Stimulated activated CD8-positive, alpha-beta memory T cell treated with anti-CD3 and anti-CD28 coated beads, Interleukin-7, amount 100 ng/mL, for 1 hour (primary cell): ENCODE measurements at places on chromosomes 2 and 18.

DNA sequence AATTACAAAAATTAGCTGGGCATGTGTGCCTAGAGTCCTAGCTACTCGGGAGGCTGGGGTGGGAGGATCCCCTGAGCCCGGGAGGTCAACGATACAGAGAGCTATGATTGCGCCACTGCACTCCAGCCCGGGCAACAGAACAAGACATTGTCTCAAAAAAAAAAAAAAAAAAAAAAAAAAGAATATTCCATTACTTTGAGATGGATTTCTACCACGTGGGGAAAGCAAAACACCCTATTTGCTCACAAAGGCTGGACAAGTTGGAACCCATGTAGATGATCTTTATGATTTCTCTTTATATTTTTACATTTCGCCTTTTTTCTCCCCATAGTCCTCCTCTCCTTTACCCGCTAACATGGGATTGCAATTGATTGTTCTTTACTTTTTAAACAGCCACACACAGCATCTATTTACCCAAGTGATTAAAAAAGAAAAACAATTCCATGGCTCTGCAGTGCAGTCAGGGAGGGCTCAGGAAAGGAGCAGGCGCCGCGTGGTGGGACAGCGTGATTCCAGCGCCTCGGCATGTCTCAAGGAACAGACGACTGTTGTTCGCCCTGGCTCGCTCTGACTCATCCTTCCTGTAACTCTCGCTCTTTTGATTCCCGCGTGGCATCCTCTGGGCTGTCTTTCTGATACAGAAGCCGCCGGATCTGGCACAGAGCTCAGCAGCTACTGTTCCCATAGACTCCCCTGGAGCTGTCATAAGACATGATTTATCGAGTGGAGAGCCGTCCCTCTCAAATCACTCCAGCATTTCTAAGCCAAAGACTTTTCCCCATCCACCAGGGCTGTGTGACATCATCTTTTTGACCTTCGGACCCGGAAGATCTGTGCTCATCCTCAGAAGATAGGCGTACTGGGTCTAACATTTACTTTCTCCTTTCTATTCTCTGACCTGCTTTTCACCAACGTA is 230.4 kb upstream of the AGAP1 start:
- no peak for DNase-seq

GRCh38 chr18:55477860-55478581 is 110.0 kb downstream of the TCF4 start:
- DNase-seq, result no peak

DNA sequence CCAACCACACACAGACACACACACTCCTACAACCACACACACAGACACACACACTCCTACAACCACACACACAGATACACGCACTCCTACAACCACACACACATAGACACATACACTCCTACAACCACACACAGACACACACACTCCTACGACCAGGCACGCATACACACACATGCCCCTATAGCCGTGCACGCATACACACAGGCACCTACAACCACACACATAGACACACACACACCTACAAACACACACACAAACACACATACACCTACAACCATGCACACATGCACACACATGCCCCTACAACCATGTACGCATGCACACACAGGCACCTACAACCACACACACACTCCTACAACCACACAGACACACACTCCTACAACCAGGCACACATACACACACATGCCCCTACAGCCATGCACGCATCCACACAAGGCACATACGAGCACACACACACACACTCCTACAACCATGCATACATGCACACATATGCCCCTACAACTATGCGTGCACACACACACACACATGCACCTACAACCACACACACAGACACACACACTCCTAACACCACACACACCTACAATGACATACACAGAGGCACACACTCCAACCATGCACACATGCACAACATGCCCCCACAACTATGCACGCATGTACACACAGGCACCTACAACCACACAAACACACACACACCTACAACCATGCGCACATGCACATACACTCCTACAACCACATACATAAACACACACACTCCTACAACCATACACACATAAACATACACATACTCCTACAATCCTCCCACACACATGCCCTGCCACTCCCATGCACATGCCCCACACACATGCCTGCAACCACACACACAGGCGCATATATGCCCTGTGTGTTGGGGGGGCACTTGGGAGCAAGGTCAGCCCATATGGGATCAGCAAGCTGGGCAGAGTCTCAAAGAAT is 19.1 kb upstream of the TEX51 start:
- no peak for DNase-seq

GRCh38 chr2:26807788-26808460 is 22.1 kb downstream of the CENPA start:
- DNase-seq, result no peak

DNA sequence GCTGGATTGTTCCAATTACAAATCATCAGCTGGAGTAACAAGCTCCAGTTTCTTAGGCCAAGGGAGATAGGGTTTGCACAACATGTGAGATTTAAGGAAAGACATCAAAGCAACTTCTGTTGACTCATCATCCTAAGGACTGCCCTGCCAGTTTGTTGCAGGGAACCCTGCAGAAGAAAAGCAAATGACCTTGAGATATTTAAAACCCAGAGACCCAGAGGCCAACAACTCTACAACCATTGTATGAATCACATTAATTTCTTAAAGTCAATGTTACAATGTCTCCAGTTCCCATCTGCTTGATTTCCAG is 491.8 kb upstream of the ACVR2A start:
- DNase-seq, result no peak
